ENCODE measurements at places on chromosomes 16 and 17.
A peak's percentile ranks its signal among the peaks of the same experiment; 100 is the strongest.

- no peak for DNase-seq
These were observed 1.5 kb upstream of the PCYT2 start for GRCh38 chr17:81912441-81913309.

GRCh38 chr17:72898725-72899124, 193.8 kb downstream of the SLC39A11 start:
- DNase-seq, result no peak

GRCh38 chr17:47739150-47739549, 6.1 kb downstream of the TBX21 start:
- DNase-seq, result no peak

DNA sequence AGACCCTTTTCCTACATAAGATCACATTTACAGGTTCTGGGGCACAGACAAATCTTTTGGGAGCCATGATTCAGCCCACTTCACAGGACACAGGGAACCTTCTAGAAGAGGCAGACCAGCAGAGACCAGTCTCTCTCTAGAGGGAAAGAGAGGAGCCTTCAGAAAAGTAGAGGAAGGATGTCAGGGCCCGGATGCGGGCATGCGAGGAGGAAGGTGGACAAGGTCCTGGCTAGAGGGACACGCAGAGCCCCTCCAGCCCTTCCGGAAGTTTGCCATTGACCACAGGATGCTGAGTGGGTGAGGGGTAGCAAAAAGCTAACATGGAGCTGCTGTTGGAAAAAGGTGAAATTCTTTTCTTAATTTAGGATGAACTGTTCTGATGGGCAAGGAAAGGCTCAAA, 55.8 kb upstream of the MEAK7 start:
- no peak for DNase-seq

DNA sequence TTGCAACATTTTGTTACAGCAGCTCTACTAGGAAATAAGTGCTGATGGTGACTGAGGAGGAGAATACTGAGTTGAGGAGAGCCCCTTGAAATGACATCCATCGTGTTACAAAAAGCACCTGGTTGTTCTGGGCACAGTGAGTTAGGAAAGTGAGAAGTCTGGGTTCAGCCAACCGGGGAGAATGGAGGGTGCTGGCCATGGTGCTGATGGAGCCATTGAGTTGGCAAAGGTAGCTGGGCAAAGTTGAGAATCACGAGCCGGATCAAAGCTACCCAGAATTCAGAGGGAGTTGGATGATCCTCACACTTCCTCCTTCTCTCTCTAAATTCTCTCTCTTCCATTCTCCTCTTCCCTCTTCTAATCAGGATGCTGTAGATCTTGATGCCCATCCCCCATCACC, 35.0 kb upstream of the ASIC2 start:
- DNase-seq, result no peak

DNA sequence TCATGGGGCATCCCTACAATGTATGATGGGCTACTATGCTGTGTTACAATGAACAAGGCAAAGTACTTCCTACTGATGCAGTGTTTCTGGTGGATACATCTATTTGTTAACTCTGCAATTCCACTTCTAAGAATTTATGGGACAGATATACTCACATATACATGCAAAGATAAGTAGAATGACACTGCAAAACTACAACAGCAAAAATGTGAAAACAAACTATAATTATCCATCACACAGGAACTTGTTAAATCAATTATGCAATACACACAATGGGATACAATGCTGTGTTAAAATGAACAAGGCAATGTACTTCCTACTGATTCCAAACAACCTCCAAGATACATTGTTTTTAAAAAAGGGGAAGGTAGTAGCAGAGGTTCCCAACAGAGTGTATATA, 3.2 kb downstream of the DDX52 start:
- no peak for DNase-seq

DNA sequence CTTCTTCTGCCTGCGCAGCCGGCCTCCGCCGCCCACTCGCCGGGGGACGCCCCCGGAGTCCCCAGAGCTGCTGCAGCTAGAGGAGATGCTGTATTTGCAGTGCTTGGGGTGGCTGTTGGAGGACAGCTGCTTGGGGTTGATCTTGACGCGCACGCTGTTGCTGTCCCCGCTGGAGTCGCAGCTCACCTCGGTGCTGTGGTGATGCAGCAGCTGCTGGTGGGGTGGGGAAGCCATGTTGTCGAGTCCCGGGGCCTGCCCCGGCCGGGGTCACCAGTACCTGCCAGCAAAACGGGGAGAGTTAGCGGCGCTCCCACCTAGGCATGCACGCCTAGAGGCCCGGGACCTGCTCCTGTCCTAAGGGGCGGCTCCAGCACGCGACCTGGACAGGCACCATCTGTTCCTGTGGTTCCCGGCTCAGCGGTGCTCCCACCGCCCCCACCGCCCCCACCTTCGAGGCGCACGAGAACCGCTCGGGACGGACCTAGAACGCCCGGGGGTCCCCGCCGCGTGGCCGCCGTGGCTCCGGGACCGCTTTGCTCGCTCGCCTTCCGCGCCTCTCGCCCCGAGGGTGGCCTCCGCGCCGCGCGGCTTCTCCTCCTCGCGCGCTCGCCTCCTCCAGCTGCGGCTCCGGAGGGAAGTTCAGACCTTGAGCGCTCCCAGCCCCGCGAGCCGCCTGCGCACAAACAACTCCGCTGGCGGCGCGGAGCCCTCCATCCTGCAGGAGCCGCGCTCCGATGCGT, 863 bp downstream of the ADCY9 start:
- DNase-seq, result peak; percentile 23

DNA sequence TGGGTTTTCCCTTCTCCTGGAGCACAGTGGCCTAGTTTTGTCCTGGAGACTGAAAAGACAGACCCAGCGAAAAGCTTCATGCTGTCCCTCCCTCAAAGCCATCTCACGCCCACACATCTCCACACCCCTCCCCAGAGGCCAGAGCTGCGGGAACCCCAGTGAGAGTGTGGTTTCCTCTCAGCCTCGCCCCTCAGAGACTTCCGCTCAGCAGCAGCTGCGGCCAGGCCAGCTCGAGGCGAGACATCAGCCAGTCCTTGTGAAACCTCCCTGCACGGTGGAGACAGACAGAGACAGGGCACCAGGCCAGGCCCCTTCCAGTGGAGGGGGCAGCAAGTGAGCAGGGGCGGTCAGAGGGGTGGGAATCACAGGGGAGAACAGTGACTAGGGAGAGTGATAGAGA, 77.0 kb upstream of the TNRC6C start:
- DNase-seq, result peak; percentile 85

GRCh38 chr17:19549746-19550623, 16.3 kb downstream of the SLC47A1 start:
- no peak for DNase-seq

DNA sequence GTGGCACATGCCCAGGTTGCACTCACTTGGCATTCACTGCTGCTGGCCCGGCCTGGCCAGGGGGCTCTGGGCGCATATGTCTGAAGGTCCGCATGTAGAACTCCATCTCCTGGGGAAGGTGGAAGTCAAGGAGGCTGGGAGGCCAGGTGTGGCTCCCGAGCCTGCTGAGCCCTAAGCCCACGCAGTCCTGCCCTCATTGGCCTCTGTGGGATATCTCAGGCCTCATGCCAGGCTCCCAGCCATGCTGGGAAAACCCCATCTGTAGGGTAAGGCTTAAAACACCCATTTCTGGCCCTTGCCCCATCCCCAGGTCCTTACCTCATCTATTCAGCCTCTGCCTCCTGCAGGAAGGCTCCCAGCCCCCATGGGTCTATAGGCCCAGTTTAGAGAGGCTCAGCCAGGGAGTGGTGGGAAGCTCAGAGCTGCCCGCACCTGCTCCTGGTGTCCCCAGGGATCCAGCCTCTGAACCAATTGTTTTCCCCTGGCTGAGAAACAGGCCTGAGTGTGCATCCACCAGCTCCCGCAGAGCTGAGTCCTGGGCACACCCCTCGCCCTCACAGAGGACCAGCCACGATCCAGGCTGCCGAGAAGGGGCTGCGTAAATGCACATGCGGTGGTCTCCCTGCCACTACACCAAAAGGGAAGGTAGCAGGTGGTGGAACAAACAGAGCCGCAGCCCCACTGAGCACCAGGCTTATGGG, 2.3 kb upstream of the TPPP3 start:
- no peak for DNase-seq

GRCh38 chr16:57979006-57979585, 8.2 kb upstream of the CNGB1 start:
- DNase-seq, result no peak

DNA sequence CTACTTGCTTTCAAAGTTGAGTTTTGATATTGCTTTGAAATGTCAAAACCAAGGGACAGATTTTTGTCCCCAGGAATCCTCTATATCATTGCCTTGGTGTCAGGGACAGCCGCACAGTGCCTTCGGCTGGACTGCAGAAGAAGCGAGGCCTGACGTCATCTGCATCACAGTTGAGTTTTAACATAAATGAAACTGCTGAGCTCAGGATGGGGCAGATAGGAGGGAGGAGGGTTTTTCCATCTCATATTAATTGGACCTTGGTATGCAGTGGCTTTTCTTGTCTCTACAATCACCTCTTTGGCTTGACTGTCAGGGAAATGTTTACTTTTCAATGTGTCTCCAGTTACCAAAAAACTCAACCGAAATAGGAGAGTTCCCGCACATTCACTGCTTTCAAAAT, 111.3 kb downstream of the AATF start:
- no peak for DNase-seq

- no peak for DNase-seq
These were observed 1.6 kb upstream of the XPO6 start for GRCh38 chr16:28213396-28213795.

- DNase-seq, result no peak
These were observed 174.9 kb downstream of the SEC14L1 start for GRCh38 chr17:77315551-77316190.

DNA sequence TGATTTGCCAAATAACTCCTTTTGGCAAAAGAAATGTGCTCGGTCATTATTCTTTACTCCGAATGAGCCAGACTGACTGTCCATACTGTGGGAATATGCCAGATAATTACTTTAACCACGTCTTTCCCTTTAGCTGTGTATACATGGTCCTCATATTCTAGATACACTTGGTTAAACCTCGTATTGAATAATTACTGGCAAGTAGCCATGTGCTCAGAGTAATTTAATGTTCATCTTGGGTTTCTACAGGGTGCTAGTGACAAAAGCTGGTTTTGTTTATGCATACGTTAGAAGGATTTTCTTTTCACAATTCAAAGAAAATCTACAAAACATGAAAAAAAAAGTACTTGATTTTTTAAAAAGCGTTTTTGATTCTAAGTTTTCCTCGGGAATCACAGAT, 540.3 kb downstream of the KCNJ2 start:
- DNase-seq, result no peak

DNA sequence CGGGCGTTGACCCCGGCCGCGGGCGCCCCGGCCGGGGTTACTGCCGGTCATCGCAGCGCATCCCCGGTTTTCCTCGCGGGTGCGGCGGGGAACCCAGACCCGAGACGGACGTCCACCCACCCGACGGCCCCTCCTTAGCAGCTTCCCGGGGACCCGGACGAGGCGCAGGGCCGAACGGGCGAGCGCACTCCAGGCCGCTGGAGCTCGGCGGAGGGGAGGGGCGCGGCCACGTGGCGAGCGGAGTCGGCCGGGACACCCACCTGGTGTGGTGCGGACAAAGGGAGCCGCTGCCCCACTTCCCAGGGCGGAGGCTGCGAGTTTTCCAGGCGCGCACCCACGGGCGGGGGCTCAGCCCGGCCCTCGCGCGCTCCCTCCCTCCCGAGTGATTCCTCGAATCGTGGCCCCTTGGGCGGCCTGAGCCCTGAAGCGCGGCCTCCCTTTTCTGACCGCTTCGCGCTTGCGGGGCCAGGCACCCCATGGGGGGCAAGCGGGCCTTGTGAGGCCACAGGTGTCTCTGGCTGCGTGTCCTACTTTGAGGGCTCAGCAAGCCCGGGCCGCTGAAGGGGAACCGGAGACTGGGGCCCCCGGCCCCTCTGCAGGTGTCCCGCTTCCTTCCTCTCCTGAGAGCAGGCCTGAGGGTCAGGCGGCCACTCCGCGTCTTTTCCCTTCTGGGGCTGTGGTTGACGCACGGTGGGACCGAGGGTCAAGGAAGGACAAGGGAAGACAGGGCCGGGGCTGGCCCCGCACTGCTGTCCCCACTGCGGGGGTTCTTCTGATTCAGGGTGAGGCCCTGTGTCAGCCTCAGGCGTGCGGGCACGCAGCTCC, 1.1 kb upstream of the FASN start:
- no peak for DNase-seq

Data from activated gamma-delta T cell treated with Interleukin-2 at 50 U/mL for 16 hours (primary cell).